ENCODE measurements at places on chromosomes 2 and 18.

DNA sequence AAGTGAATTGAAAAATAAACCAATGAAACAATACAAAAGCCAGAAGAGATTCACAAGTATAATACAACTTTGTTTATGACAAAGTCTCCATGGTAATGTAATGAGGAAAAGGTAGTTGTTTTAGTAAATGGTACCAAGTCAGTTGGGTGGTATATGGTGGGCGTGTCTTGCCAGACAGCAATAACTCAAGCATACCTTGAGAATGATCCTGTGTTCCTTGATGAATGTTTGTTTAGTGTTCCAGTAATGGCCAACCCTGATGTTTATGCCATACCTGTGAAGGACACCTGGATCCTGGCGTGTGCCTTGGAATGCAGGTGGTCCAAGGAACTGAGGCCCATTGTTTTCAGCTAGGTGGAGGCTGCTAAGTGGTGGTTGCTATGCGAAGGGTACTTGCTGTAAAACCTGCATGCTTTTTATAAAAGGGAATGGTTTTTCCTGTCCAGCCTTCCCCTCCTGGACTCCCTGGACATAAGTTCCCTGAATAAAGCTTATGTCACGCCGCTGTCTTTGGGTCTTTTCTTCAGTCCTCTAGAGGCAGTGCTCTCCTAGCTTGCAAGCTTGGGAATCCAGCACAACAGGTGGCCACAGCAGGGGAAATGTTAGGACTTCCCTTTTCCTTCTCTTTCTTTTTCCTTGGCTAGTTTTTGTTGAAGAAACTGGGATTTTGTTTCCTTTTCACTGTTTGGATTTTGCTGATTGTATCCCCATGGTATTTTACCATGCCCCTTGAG, 54.7 kb downstream of the MTA3 start:
- no peak for DNase-seq

- DNase-seq: no peak
These were observed 11.5 kb upstream of the FEZ2 start for GRCh38 chr2:36609507-36609906.

GRCh38 chr2:113867571-113867970, 22.3 kb upstream of the ACTR3 start:
- no peak for DNase-seq

DNA sequence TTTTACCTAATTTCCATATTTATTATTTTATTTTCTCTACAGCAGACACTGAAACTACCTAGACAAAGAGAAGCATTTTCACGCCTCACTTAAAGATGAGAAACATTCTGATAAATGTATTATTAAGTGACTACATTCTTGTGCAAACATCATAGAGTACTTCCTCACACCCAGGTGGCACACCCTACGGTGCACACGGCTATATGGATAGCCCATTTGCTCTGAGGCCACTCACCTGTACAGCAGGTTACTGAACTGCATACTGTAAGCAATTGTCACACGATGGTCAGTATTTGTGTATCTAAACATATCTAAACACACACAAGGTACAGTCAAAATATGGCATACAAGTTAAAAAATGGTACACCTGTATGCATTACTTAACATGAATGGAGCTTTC, 481.4 kb downstream of the CMPK2 start:
- DNase-seq: no peak

- no peak for DNase-seq
These were observed 107.1 kb downstream of the EML6 start for GRCh38 chr2:54830546-54830945.

DNA sequence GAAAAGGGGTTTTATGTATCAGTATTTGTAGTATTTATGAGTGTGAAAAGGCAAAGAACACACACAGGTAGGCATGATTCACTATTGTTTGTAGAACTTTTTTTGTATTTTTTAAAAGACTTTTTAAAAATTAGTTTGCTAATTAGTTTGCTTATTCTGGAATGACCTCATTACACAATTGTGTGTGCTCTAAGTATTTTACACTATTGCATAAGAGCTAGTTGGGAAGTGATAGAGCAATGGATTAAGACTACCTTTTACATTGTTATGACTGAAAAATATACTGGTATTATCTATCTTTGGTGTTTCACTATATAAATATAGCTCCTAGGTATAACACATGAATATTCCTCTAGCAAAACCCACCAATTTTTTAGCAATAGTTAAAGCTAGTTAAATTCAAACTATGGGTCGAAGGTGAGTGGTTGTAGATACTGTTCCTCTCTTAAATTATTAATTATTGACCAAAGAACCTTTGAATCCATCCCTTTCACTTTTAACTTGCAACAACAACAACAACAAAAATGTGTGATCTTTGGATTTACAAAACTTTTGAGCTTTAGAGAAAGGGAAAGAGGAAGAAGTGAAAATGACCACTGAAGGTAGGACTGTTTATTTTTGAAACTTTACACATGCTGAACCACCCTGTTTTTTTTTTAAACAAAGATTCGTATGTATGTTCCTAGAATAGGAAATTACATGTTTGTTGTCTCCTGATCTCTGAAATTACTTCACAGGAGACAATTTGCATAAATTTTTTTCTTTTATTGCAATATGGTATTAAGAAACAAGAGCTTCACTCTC, 18.7 kb downstream of the ITPRID2 start:
- no peak for DNase-seq

GRCh38 chr2:40450796-40451430, 977 bp downstream of the SLC8A1 start:
- no peak for DNase-seq

- no peak for DNase-seq
These were observed 112.0 kb upstream of the PNPT1 start for GRCh38 chr2:55805686-55806085.
